ENCODE measurements at places on chromosomes 7 and 10. TPM values are rescaled to one million over a fixed set of nuclear protein-coding genes. Genes with fewer than 3 reads are reported as not detected.

DNA sequence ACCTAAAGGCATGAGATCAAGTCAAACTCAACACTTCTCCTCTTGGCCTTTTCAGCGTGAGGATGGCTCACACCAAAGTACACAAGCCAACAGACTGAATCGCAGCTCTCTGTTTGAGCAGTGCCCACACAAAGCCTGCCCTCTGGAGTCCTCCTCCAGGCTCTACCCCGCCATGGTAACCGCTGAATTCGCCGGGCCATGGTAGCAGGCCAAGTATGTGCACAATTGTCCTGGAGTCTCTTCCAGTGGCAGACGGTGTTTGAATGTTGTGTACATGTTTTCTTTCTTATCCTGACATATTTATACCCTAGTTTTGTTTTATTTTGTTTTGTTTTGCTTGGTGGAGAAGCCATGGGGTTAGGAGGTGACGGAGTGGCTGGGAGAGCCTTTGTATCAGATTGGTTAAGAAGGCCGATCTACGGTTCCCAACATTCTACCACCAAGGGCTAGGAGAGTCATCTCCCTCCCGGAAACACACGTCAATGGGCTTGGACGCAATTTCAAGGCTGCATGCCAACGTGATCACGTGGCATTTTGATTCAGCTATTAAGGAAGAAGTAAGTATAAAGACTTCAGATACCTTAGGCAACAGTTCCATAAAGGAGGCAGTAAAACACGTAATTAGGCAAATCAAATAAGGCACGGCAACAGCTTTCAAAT is 12.1 kb upstream of the SHH start:
- no peak overlapping the region for H3K27ac ChIP-seq
- H3K27me3 ChIP-seq = no peaks in the 10 kb centered on the region
- no peak overlapping the region for H3K4me3 ChIP-seq

SLC26A5 gene
- not detected for total RNA-seq

OR2A12 gene
- not detected for total RNA-seq

DNA sequence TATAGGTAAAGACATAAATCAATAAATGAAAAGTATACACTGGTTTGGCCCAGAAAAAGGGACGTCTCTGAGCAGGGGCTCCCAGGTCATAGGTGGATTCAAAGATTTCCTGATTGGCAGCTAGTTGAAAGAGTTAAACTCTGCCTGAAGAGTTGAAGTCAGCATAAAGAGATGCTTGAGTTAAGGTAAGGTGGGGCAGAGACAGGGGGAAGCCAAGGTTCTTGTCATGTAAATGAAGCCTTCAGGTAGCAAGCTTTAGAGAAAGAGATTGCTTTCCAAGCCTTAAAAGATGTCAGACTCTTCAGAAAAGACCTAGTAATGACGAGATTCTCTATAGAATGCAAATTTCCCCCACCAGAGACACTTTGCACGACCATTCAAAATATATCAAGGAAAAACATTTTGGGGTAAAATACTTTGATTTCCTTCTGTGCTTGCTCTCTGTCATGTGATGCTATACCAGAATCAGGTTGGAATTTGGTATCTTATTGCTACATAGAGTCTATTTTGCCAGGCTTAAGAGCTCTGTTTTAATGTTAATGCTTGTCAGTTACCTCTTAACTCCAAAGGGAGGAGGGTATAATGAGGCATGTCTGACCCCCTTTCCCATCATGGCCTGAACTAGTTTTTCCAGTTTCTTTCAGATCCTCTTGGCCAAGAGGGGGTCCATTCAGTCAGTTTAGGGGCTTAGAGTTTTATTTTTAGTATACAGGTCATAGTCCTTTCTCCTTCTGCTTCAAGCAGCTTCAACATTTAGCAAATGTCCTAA is 429.6 kb downstream of the ADRA2A start:
- no peak for DNase-seq
- no peaks in the 10 kb centered on the region for H3K36me3 ChIP-seq
- H3K27ac ChIP-seq = no peak overlapping the region
- no peaks in the 10 kb centered on the region for H3K27me3 ChIP-seq

- no peaks in the 10 kb centered on the region for H3K4me1 ChIP-seq
- no peaks in the 10 kb centered on the region for H3K36me3 ChIP-seq
- no peak for DNase-seq
- no peaks in the 10 kb centered on the region for H3K27me3 ChIP-seq
- no peak overlapping the region for H3K4me3 ChIP-seq
Measured at GRCh38 chr10:65133652-65134051, 1612.5 kb downstream of the REEP3 start.

GRCh38 chr7:1669064-1669951 is 769 bp upstream of the ELFN1 start:
- H3K36me3 ChIP-seq = no peaks in the 10 kb centered on the region
- H3K27ac ChIP-seq = no peak overlapping the region
- H3K4me1 ChIP-seq = no peaks in the 10 kb centered on the region
- no peak overlapping the region for H3K4me3 ChIP-seq

GRCh38 chr10:1420661-1421362 is 316.5 kb downstream of the ADARB2 start:
- no peaks in the 10 kb centered on the region for H3K27me3 ChIP-seq
- no peaks in the 10 kb centered on the region for H3K36me3 ChIP-seq
- H3K27ac ChIP-seq = no peak overlapping the region

DNA sequence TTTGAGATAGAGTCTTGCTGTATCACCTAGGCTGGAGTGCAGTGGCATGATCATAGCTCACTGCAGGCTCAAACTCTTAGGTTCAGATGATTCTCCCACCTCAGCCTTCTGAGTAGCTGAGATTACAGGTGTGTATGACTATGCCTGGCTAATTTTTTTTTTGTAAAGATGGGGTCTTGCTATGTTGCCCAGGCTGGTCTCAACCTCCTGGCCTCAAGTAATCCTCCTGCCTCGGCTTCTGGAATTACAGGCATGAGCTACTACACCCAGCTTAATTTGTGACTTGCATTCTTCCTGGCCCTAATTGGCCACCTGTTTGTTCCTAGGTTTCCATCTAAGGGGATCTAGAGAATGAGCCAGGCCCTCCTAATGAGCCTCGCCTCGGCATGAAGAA is 9.3 kb downstream of the ARHGAP22 start:
- no peak overlapping the region for H3K27ac ChIP-seq
- no peaks in the 10 kb centered on the region for H3K36me3 ChIP-seq
- H3K4me1 ChIP-seq = no peaks in the 10 kb centered on the region
- no peak for DNase-seq
- no peak overlapping the region for H3K4me3 ChIP-seq

GRCh38 chr7:28960071-28960840 is 2.1 kb upstream of the TRIL start:
- H3K27me3 ChIP-seq = peaks cover 11% of the 10 kb centered on the region
- H3K4me1 ChIP-seq = no peaks in the 10 kb centered on the region

CCDC71L gene
- total RNA-seq = 27.4 TPM

DNA sequence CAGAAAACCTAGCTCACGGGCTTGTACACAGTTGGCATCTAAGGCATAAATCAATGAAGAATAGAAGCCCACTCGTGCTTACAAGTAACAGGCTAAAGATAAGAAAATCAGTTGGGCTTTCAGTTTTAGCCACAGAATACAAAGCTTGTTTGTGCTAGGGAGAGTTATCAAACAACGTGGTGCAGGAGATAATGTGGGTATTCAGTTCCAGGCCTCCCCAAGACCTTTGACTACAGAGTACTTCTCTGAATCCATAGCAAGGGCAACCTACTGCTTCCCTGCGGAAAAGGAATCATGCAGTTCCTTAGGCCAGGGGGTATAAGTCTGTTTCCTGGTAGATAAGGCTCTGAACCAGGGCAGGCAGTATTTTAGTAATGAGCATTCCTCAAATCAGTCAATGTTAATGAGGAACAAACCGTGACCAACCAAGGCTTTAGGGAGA is 219.5 kb upstream of the CSTF2T start:
- H3K4me3 ChIP-seq = no peak overlapping the region
- H3K27me3 ChIP-seq = no peaks in the 10 kb centered on the region
- no peaks in the 10 kb centered on the region for H3K36me3 ChIP-seq
- no peaks in the 10 kb centered on the region for H3K4me1 ChIP-seq
- DNase-seq = no peak

DNA sequence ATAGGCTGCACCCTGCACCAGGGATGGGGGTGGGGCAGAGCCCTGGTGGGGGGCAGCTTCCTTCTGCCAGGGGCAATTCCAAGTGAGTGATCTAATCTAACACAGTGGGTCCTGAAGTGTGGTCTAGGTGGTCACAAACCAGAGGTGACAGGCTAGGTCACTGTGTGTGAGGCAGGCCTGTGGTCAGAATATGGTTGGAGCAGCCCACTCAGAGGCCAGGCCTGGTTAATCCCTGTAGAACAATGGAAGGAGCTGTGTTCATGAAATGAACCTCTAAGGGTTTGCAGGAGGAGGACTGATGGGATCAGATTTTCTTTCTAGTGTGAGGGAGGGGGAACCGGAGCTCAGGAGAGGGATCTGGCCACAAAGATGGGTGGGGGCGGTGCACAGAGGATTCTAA is 10.0 kb upstream of the TSPAN14 start:
- H3K4me3 ChIP-seq = no peak overlapping the region
- DNase-seq = no peak

- H3K27ac ChIP-seq = no peak overlapping the region
- no peak for DNase-seq
- H3K4me1 ChIP-seq = no peaks in the 10 kb centered on the region
- no peaks in the 10 kb centered on the region for H3K27me3 ChIP-seq
- no peak overlapping the region for H3K4me3 ChIP-seq
Measured at GRCh38 chr10:17278607-17279240, 50.7 kb downstream of the VIM start.

SFRP4 gene
- not detected for total RNA-seq

DNA sequence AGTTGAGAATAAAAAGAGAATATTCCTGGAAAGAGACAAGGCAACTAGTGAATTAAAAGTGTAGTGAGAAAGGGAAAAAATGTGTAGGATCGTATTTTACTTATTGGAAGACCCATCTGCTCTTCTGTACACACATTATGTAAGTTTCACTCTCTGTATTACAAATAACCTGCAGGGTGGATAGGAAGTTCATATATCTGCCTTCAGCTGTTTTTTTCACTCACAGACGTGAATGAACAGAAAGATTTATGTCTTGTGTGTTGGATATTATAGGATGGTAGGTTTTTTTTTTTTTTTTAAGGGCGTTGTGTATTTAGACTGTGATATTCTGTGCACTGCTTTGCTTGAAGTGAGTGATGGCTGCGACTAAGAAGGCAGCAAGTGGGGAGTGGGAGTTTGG is 266.5 kb downstream of the AUTS2 start:
- H3K4me3 ChIP-seq = no peak overlapping the region
- H3K27ac ChIP-seq = no peak overlapping the region
- DNase-seq = no peak

GRCh38 chr10:101226491-101227428 is 2.5 kb downstream of the LBX1 start:
- DNase-seq = no peak
- peaks cover 55% of the 10 kb centered on the region for H3K4me1 ChIP-seq
- no peaks in the 10 kb centered on the region for H3K36me3 ChIP-seq

- DNase-seq = no peak
- H3K36me3 ChIP-seq = peaks cover 12% of the 10 kb centered on the region
- H3K27me3 ChIP-seq = no peaks in the 10 kb centered on the region
- no peaks in the 10 kb centered on the region for H3K4me1 ChIP-seq
- no peak overlapping the region for H3K27ac ChIP-seq
Measured at GRCh38 chr7:77246026-77246640, 46.5 kb upstream of the FGL2 start.

- H3K4me3 ChIP-seq = peak within 1 kb of the TSS; percentile 71
- peaks cover 21% of the 10 kb centered on the region for H3K4me1 ChIP-seq
- H3K36me3 ChIP-seq = no peaks in the 10 kb centered on the region
- peak within 1 kb of the TSS; percentile 69 for H3K27ac ChIP-seq
- peak; percentile 85 for DNase-seq
Measured at GRCh38 chr7:103148994-103149807, at the start of gene NAPEPLD. TSS of gene NAPEPLD (minus strand) at chr7:103149099. CDS start at chr7:103128776, 20,323 bp downstream.

DNA sequence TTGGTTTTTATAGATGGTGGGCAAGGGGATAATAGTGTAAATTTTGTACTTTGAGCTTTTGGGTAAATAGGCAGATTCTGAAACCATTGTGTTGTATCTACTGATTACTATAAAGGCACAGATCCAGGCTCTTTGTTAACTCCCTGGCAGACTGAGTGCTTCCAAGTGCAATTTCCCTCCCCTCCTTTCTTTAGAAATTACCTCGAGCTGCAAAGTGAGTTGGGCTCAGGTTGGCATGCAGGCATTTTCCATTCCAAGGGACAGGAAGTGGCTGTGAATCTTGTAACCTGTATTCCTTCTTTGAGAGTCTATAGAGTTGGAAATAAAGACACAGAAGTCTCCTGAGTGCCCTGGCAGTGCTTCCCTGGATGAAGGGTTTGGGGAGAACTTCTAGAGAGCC is 494.2 kb upstream of the GALNT17 start:
- no peak for DNase-seq
- H3K27ac ChIP-seq = no peak overlapping the region
- H3K4me1 ChIP-seq = no peaks in the 10 kb centered on the region
- no peaks in the 10 kb centered on the region for H3K36me3 ChIP-seq

GRCh38 chr7:73702226-73702625 is 17.2 kb downstream of the STX1A start:
- H3K27me3 ChIP-seq = no peaks in the 10 kb centered on the region
- H3K36me3 ChIP-seq = peaks cover 10% of the 10 kb centered on the region
- no peak overlapping the region for H3K4me3 ChIP-seq
- no peak overlapping the region for H3K27ac ChIP-seq
- no peak for DNase-seq

GRCh38 chr10:23016636-23017035 is 78.7 kb upstream of the MSRB2 start:
- H3K27me3 ChIP-seq = no peaks in the 10 kb centered on the region
- H3K27ac ChIP-seq = no peak overlapping the region
- no peak for DNase-seq
- no peaks in the 10 kb centered on the region for H3K36me3 ChIP-seq
- H3K4me3 ChIP-seq = no peak overlapping the region

PTPN20 gene
- 0.61 TPM for total RNA-seq

GRCh38 chr10:92590623-92591549 is 2.0 kb upstream of the KIF11 start:
- H3K4me3 ChIP-seq = peak overlapping the region; percentile 61
- H3K36me3 ChIP-seq = no peaks in the 10 kb centered on the region
- H3K27ac ChIP-seq = peak overlapping the region; percentile 87
- H3K27me3 ChIP-seq = no peaks in the 10 kb centered on the region
- H3K4me1 ChIP-seq = peaks cover 13% of the 10 kb centered on the region

DNA sequence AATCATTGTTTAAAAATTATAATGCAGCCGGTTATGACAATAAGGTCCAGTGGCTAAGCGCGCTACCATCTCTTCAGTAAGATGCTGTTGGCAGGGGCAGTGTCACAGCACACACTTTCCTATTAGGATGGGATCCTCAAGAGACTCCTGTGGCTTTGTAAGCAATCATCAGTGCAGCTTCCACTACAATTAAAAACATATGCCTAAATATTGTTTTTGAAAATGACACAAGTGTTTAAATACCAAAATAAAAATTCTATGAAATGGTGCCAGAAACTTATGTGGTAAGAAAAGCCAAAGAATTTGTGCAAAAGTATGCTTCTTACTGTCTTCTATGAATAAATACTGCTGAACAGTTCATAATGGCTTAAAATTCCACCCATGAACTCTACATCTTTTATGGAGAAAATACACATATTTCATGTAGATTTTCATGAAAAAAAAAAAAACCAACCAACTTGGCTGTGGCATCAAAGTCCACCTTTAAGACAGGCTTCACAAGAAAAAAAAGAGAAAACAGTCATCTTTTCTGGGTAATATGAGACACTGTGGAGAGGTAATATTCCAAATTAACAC is 132.8 kb downstream of the SEMA3C start:
- H3K4me3 ChIP-seq = no peak overlapping the region
- no peaks in the 10 kb centered on the region for H3K27me3 ChIP-seq
- H3K4me1 ChIP-seq = no peaks in the 10 kb centered on the region
- H3K36me3 ChIP-seq = no peaks in the 10 kb centered on the region

ARMH3 gene
- 23.1 TPM for total RNA-seq
